Stimulated activated CD4-positive, alpha-beta T cell treated with anti-CD3 and anti-CD28 coated beads, Interleukin-2, amount 100 ng/mL, for 24 hours (primary cell): ENCODE measurements at places on chromosomes 3 and 15.

DNA sequence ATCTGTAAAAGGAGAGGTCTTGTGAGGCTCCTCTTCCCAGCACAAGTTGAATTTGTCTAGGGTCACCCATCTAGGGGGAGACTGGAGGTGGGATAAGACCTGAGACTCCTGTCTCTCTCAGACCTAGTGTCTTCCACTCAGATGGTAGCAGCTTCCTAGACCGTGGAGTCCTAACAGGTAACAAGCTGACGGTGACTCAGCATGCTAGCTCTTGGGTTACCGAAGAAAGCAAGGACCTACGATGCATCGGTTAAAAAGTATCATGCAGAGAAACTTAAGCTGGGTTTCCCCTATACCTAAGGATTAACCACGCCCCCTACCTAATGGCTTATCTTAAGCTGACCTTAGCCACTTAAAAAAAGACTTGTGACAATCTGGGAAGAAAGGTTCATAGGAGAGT, 7.6 kb downstream of the LRRN1 start:
- no peak for DNase-seq

- no peak for DNase-seq
Measured at GRCh38 chr3:133329626-133330025, 70.2 kb upstream of the BFSP2 start.

GRCh38 chr3:14606669-14607339, 44.8 kb upstream of the CCDC174 start:
- no peak for DNase-seq

DNA sequence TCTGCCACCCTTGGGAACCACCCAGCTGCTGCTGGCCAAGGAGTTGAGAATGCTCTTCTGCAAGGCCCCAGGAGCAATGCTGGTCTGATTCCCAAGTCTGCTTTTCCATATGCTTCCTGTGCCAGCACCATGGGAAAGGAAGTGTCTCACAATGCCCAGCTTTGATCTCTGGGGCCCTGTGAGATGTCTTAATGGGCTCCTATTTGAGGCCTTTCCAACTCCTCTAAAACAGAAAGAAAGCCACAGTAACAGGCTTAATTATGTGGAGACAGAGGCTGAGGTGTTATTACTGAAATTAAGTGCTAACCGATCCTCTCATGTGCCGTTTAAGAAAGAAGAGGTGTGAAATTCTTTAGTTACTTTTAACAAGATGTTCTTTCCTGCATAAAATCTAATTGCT, 4.5 kb downstream of the EOGT start:
- no peak for DNase-seq

- DNase-seq: no peak
Measured at GRCh38 chr15:44616974-44617373, 46.5 kb downstream of the SPG11 start.

DNA sequence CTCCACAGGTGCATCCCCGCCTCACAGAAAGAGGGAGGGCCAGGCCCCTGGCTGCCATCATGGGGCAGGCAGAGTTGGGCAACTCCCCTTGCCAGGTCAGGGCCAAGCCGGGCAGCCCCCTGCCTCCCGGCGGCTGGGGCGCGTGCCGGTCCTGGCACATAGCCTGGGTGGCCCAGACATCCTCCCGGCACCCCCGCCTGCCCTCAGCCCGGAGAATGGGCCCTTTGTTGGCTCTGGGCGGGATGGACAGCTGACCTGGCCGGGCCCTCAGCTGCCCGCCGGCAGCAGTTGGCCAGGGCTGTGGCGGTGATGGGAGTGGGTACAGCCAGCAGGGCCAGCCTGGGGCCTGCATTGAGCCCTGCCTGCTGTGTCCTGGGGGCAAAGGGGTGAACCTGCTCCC, 16.5 kb downstream of the PLXNA1 start:
- no peak for DNase-seq

DNA sequence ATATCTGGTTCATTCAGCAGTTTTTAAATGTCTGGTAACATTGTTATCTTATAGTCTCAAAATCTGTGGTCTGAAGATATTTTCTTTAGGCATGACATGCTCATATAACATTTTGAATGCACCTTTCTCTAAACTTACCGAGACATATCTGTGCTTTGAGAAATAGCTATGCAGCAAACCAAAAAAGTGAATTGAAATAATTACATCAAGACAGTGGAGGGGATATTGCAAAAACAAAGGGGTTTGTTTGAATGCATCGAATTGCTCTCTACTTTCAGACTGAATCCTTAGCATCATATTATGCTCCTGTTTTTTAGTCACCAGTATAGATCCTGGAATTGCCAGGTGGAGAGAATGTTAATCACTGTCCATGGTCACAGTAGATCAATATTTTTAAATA, 5.1 kb downstream of the ARPP21 start:
- DNase-seq: no peak

DNA sequence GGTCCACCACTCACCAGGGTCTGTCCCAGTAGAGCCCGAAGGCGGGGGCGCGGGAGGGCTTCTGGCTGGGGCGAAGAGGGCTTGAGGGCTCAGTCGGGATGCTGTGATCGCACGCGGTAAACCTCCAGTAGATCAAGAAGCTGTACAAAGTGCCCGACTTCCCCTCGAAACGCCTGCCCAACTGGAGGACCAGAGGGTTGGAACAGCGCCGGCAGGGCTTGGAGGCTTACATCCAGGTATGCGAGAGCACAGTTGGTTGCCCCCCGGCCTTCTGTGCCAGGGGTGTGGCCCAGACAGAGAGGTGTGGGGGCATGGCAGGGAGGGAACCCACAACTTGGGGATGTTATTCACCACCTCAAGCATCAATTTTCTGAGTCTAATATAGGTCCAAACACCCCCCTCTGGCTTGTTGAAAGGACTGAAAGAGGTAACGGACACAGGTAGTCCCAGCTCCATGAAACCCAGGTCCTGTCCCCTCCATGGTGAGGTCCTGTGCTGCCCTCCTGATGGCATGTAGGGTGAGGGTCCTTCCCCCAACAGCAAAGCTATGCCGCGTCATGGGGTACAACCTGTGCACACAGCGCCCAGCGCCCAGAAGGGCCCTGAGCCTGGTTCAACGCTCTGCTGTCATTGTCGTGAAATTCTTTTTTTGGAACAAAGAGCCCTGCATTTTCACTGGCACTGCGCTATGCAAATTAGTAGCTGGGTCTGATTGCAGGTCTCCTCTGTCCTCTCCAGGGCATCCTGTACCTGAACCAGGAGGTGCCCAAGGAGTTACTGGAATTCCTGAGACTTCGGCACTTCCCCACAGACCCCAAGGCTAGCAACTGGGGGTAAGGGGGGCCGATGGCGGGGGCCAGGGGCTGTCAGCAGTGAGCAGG, 1.2 kb downstream of the SNX22 start:
- DNase-seq: peak; percentile 25

DNA sequence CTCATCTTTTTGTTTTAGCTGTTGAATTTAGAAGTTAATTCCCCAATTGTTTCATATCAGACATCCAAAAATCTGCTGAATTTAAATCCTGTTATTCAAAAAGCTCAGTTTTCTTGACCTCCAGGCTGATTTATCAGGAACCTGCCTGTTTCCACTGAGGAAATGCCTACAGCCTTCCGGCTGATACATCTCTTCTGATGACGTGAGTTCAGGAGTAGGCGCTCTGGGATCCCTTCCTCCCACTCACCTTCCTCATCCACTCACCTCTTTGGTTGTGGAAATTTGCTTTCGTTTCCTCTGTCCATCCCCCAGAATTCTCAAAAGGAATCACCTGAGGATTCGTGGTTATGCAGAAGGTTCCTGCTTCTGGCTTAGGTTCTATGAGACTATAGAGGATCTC, 55.4 kb upstream of the ALDH1A3 start:
- DNase-seq: no peak

- no peak for DNase-seq
Measured at GRCh38 chr3:57757642-57758297, 1.7 kb downstream of the SLMAP start.

GRCh38 chr15:100783291-100783690, 96.3 kb upstream of the ALDH1A3 start:
- no peak for DNase-seq

- no peak for DNase-seq
Measured at GRCh38 chr3:8992854-8993253, 29.6 kb upstream of the RAD18 start.

DNA sequence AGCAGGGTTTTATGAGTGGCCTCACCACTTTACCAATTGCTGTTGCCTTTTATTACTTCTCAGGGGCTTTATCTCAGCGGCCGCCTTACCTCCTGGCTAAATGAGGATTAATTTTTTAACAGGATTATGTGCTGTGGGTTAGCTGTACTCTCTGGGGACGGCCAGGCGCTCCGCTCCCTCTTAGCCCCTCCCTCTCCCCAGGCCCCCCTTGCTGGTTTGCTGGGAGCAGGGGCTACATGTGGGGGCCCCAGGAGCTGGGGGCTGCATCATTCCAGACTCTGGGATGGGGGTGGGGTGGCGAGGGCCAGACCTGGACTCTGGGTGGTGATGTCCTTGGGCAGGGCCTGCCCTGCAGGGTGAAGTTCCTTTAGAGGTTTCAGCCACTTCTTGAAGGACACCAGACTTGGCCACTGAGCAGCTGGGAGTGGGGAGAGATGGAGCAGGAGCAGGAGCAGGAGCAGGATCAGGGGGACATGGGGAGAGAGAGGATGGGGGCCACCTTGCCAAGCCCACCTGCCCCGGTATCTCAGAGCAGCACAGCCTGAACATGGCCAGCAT, 196.1 kb downstream of the GOLGA6L6 start:
- DNase-seq: no peak

GRCh38 chr3:26845194-26845593, 222.6 kb downstream of the LRRC3B start:
- no peak for DNase-seq

DNA sequence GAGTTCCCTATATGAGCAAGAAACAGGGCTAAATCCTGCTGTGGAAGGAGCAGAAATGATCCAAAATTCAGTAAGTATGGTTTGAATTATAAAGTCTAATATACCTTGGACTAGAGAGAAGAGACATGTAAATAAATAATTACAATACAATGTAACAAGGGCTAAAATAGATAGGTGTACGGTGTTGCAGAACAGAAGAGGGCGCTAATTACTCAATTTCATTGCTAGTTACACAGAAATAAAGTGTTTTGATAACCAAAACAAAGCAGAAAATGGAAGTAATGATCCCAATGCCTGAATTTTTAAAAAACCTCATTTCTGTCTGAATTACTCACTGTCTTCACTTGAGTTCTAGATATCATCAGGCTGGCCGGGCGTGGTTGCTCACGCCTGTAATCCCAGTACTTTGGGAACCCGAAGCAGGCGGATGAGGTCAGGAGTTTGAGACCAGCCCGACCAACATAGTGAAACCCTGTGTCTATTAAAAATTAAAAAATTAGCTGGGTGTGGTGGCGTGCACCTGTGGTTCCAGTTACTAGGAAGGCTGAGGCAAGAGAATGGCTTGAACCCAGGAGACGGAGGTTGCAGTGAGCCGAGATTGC, 8.3 kb upstream of the PLCH1 start:
- no peak for DNase-seq

- DNase-seq: no peak
Measured at GRCh38 chr3:133514418-133514817, 59.1 kb upstream of the CDV3 start.

DNA sequence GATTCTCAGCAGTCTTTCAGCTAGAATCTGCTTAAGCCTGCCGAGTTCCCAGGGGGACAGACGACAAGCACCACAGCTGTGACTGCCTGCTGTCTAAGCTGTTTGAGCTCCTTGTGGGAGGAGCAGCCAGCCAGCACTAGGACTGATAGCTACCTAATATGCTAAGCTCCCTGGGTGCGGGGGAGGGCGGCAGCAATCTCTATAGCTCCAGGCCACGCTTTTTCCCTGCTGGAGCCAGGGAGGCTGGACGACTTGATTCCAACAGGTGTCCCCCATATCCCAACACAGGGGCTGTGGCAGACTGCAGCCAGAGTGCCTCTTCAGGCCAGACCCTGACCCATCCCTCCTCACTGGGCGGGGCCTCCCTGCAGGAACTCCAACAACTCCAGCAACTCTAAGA, 134.1 kb upstream of the ARPP21 start:
- DNase-seq: no peak

DNA sequence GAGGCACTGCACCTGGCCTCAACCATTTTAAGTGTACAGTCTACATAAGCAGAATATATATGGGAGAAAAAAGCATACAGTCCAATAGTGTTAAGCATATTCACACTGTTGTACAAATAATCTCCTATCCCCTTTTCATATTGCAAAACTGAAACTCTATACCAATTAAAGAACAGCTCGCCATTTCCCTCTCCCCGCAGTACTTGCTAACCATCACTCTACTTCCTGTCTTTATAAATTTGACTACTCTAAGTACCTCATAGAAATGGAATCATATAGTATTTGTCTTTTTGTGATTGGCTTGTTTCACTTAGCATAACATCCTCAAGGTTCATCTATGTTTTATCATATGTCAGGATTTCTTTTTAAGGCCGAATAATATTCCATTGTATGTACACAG, 21.6 kb upstream of the TASOR start:
- no peak for DNase-seq

GRCh38 chr3:152998591-152998990, 163.4 kb upstream of the RAP2B start:
- DNase-seq: no peak

- DNase-seq: no peak
Measured at GRCh38 chr3:10933470-10933804, 59.1 kb upstream of the SLC6A1 start.

DNA sequence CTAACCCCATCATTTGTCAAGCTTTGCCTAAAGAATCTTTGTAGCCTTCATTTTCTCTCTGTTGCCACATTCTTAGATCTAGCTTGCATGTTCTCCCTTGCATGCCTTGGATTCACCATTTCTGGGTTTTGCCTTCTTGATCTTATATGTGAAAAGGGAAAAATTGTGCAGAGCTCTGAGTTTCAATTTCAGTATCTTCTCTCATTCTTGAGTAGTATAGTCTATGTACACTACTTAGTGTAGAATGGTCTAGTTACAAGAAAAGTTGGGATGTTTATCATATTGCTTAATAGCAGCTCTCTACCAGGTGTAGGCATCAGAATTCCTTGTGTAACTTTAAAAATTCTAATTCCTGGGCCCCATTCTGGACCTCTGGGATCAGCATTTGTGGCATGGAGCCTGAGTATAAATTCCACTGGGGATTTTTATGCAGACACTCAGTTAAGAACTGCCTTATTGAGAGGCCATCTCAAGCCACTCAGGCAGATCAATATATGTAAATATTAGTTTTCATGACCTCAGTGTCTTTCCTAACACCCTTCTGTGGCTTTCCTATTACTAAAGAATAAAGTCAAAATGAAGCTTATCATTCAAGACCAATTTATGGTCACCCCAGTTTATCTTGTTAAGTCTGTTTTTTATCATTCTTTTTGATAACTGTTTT, 23.4 kb downstream of the GTF2E1 start:
- DNase-seq: no peak

- DNase-seq: no peak
Measured at GRCh38 chr3:195063581-195064193, 207.3 kb downstream of the XXYLT1 start.

DNA sequence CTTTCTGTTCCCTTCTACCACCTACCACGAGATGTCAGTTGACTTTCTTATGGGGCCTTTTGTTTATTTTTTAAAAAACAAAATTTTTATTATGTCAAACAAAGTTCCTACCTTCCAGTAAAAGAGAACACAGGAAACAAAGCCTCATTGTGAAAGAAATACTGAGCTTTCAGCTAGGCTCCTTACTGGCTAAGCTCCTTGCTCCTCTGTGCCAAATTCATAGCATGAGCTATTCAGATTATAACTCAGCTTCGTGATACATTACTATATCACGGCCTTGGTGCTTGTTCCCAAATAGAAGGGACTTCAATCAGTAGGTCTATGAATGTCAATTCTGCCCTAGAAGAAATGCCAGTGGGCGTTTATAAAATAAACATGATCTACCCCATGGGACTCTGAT, 145.8 kb upstream of the CHRM5 start:
- DNase-seq: no peak

GRCh38 chr3:35422836-35423601, 216.3 kb upstream of the ARPP21 start:
- DNase-seq: no peak

- DNase-seq: no peak
Measured at GRCh38 chr3:171760477-171760876, 49.8 kb downstream of the PLD1 start.
